A549 treated with CORT108297 at 1 μM for 4 hours (cell line): ENCODE measurements at places on chromosomes 11 and 22. TPM values are rescaled to one million over a fixed set of nuclear protein-coding genes. Genes with fewer than 3 reads are reported as not detected.

NLRX1 gene
- 8.8 to 13.9 TPM (median 11.5 TPM) in 5 replicates for total RNA-seq

CCDC87 gene
- 0.54 to 0.72 TPM (median 0.57 TPM) in 5 replicates for total RNA-seq

CNIH2 gene
- total RNA-seq: 1.6 to 2.5 TPM (median 2.4 TPM) in 5 replicates

F2 gene
- total RNA-seq: 2.0 to 3.2 TPM (median 2.4 TPM) in 5 replicates

APOL5 gene
- not detected in 5 replicates for total RNA-seq

RBFOX2 gene
- total RNA-seq: 26.5 to 36.4 TPM (median 30.5 TPM) in 5 replicates

ADORA2A gene
- total RNA-seq: 0.59 to 1.0 TPM (median 0.89 TPM) in 5 replicates

NFRKB gene
- 11.6 to 13.8 TPM (median 13.5 TPM) in 5 replicates for total RNA-seq

TBX10 gene
- not detected in 5 replicates for total RNA-seq

RAB3IL1 gene
- total RNA-seq: 11.9 to 14.9 TPM (median 14.1 TPM) in 5 replicates

MPEG1 gene
- not detected in 5 replicates for total RNA-seq

MMP11 gene
- 0.12 to 0.24 TPM (median 0.21 TPM) in 5 replicates for total RNA-seq

PPFIBP2 gene
- 12.9 to 14.6 TPM (median 13.5 TPM) in 5 replicates for total RNA-seq

TMEM45B gene
- total RNA-seq: 0.06 to 0.31 TPM (median 0.10 TPM) in 5 replicates

CLMP gene
- total RNA-seq: 15.2 to 30.3 TPM (median 25.1 TPM) in 5 replicates

CABP7 gene
- total RNA-seq: 0.09 to 0.21 TPM (median 0.16 TPM) in 5 replicates

PLEKHB1 gene
- 0.46 to 0.82 TPM (median 0.76 TPM) in 5 replicates for total RNA-seq

ATXN10 gene
- 87.5 to 109 TPM (median 104 TPM) in 5 replicates for total RNA-seq

CEND1 gene
- 1.4 to 2.7 TPM (median 2.0 TPM) in 5 replicates for total RNA-seq

KRTAP5-3 gene
- total RNA-seq: not detected in 5 replicates

SUSD2 gene
- total RNA-seq: 51.8 to 70.7 TPM (median 69.9 TPM) in 5 replicates

HNRNPUL2 gene
- total RNA-seq: 37.2 to 44.0 TPM (median 41.2 TPM) in 5 replicates

LRRC32 gene
- 0.13 to 0.16 TPM (median 0.15 TPM) in 5 replicates for total RNA-seq

RAG2 gene
- total RNA-seq: not detected in 5 replicates

KCNJ1 gene
- total RNA-seq: not detected in 5 replicates

SCARF2 gene
- total RNA-seq: 0.58 to 1.4 TPM (median 0.95 TPM) in 5 replicates

ROM1 gene
- 3.3 to 5.0 TPM (median 3.6 TPM) in 5 replicates for total RNA-seq

AGBL2 gene
- total RNA-seq: 0.90 to 1.7 TPM (median 1.2 TPM) in 5 replicates

XRCC6 gene
- 287 to 354 TPM (median 296 TPM) in 5 replicates for total RNA-seq

GGT1 gene
- total RNA-seq: 94.5 to 117 TPM (median 110 TPM) in 5 replicates

FREY1 gene
- total RNA-seq: 0.14 to 1.0 TPM (median 0.45 TPM) in 4 of 5 replicates, not detected in the other

LSP1 gene
- 0.55 to 2.7 TPM (median 1.6 TPM) in 5 replicates for total RNA-seq

CHRNA10 gene
- 0.78 to 2.1 TPM (median 0.93 TPM) in 5 replicates for total RNA-seq

MAFF gene
- total RNA-seq: 12.8 to 21.1 TPM (median 14.1 TPM) in 5 replicates

OR51B4 gene
- not detected in 5 replicates for total RNA-seq

SHANK3 gene
- 3.0 to 5.7 TPM (median 4.6 TPM) in 5 replicates for total RNA-seq

CCDC83 gene
- total RNA-seq: not detected in 5 replicates

DDI1 gene
- total RNA-seq: not detected in 5 replicates

OR52E8 gene
- total RNA-seq: not detected in 5 replicates

ASPHD2 gene
- 0.71 to 1.5 TPM (median 1.4 TPM) in 5 replicates for total RNA-seq

SNRPD3 gene
- total RNA-seq: 141 to 267 TPM (median 149 TPM) in 5 replicates

MMP12 gene
- total RNA-seq: 0.05 to 0.07 TPM (median 0.06 TPM) in 3 of 5 replicates, not detected in the others

NPTXR gene
- 10.5 to 15.3 TPM (median 11.9 TPM) in 5 replicates for total RNA-seq

DNAJB7 gene
- total RNA-seq: not detected in 5 replicates

CHRM1 gene
- total RNA-seq: 0.02 to 0.16 TPM (median 0.03 TPM) in 4 of 5 replicates, not detected in the other

RTN4RL2 gene
- total RNA-seq: 59.0 to 127 TPM (median 116 TPM) in 5 replicates

EMID1 gene
- total RNA-seq: 0.16 to 0.65 TPM (median 0.33 TPM) in 5 replicates

MYO18B gene
- total RNA-seq: 0.01 to 0.08 TPM (median 0.03 TPM) in 4 of 5 replicates, not detected in the other

RCOR2 gene
- total RNA-seq: 0.87 to 1.3 TPM (median 1.1 TPM) in 5 replicates

CASTOR1 gene
- 3.7 to 7.2 TPM (median 5.5 TPM) in 5 replicates for total RNA-seq

ARL14EP gene
- 13.8 to 15.3 TPM (median 14.4 TPM) in 5 replicates for total RNA-seq

MMP20 gene
- total RNA-seq: 0.03 TPM in 1 of 5 replicates, not detected in the others
